Gastroesophageal sphincter (tissue), 4 donors: ENCODE measurements at places on chromosomes 5 and 9. TPM values are rescaled to one million over a fixed set of nuclear protein-coding genes. Genes with fewer than 3 reads are reported as not detected.

GRCh38 chr5:93916872-93917271, 175.5 kb upstream of the POU5F2 start:
- ATAC-seq: no peak

DNA sequence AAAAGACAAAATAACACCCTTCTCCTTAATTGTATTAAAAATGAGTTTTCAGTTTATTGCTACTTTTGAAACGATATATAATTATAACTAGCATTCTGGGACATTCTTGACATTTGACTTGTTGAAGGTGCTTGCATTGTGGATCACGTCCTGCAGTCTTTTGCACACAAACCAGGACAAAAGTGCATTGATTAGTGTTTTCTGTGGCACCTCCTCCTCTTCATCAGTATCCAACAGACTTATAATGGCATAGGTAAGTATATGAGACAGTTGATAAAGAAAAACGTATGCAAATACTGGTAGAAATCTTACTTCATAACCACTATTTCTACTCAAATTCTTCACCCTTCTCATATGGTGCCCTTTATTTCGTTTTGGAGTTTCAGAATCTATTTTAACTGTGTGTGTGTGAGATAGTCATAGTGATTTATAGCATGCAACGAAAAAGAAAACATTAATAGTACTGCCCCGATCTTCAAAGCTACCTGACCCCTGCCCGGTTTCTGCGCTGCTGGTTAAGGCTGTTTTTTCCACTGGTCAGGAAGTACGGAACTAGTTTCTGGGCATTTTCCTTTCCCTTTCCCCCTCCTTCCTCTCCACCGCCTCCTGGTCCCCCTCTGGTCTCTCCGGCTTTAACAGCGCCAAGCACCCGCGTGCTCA, 639 bp upstream of the RASA1 start:
- peak; percentile 61 for ATAC-seq

The SCGB3A2 gene
- not detected for total RNA-seq

The SMIM33 gene
- total RNA-seq: not detected

DNA sequence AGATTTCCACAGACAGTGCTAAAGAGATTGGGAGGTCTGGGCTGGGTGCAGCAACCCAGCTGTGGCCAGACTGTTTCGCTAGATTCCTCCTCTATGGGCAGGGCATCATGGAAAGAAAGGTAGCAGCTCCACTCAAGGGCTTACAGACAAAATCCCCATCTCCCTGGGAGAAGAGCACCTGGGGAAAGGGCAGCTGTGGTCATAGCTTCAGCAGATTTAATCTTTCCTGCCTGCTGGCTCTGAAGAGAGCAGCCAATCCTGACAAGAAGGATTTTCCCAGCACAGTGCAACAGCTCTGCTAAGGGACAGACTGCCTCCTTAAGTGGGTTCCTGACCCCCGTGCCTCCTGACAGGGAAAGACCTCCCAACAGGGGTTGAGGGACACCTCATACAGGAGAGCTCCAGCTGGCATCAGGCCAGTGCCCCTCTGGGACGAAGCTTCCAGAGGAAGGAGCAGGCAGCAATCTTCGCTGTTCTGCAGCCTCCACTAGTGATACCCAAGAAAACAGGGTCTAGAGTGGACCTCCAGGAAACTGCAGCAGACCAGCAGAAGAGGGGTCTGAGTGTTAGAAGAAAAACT, 1379.3 kb upstream of the ACO1 start:
- no peak for ATAC-seq

The SPATA31C1 gene
- not detected for total RNA-seq

DNA sequence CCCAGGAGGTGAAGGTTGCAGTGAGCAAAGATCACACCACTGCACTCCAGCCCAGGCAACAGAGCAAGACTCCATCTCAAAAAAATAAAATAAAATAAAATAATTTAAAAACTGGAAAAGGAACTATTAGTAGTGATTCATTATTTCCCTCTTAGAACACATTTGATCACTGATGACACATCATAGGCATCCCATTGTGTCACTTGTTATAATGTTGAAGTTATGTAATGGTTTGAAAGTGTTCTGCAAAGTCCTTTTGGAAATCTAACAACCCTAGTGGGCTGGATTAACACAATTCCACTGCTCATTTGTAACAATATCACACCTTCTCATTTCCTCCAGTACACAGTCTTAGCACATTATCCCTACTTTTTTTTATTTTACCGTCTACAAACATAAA, 81.8 kb upstream of the LMNB1 start:
- no peak for ATAC-seq

DNA sequence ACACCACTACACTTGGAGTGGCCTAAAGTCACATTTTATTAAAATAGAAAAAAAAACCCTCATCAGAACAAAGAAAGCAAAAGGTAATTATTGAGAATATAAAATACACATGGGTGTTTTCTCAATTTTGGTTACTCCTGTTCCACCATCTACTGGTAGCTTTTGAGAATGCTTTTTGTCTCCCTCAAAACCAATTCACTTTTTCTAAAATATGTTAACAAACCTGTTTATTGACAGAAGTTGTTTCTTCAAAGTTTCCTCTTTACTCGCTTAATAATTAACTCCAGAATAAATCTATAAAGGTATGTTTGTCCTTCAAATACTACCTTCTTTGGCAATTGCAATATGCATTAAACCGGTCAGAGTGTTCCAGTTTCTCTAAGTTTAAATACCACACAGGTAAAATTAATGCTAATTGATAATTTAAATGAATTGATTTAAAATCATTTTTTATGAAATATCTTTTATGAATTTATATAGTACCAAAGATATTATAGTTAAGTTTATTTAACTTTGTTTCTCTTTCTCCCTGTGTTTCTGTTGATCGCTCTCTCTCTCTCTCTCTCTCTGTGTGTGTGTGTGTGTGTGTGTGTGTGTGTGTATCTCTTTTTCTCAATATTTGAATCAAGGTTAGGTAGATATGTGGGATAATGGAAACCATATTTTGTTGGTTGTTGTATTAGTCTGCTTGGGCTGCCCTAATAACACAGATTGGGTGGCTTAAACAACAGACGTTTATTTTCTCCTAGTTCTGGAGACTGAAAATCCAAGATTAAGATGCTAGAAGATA, 487.4 kb downstream of the PRDM9 start:
- no peak for ATAC-seq

- ATAC-seq: no peak
Measured at GRCh38 chr5:136309376-136309775, 56.0 kb downstream of the TRPC7 start.

The CDH9 gene
- total RNA-seq: not detected
